ENCODE measurements at places on chromosomes 3 and 15.
A peak's percentile ranks its signal among the peaks of the same experiment; 100 is the strongest.

DNA sequence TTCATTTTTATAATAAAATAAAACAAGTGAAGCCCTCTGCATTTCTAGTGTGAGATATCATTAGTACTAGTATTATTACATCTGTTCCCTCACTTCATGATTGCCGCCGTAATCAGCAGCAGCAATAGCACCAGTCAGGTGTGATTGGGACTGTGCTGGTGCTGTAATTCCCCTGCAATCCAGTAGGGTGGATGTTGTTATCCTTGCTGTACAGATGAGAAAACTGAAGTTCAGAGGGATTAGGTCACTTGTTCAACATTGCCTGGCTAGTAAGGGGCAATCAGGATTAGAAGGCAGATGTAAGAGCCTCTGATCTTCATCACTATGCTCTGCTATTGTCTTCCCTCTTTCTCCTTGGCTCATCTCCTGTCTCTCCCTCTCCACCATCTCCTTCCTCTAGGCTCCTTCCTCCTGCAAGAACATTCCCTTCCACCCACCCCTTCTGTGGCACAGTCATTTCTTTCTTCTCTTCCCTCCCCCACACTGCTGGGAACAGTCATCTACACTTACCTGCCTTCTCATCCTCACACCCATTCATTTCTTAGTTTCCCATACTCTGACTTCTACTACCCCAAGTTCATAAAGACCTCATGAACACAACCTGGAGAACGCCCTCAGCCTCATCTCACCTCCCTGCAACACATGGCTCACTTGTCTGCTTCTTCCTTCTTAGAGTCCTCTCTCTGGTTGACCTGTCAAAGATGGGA, 29.7 kb downstream of the CRYGS start:
- DNase-seq = peak; percentile 20

GRCh38 chr3:122598556-122598955, 21.1 kb downstream of the PARP15 start:
- DNase-seq = no peak

DNA sequence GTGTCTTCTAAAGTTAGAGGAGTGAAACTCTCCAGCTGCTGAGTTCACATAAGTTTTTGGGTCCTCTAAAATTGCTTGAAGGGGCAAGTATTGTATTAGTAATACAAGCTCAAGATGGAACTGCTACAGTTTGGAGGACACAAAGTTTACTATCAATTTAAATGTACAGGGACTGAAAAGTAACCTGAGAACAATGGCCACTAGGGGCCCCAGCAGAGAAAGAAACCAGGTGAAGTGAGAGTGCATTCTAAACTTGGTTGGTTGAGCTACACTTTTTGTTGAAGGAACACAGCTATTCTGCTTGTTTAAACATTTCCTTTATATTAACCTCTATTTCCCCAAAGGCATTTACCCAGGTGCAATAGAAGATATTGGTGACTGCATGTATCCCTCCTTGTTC, 755.5 kb downstream of the GBE1 start:
- DNase-seq = no peak

GRCh38 chr3:42493798-42494151, 8.7 kb upstream of the VIPR1 start:
- DNase-seq = no peak

DNA sequence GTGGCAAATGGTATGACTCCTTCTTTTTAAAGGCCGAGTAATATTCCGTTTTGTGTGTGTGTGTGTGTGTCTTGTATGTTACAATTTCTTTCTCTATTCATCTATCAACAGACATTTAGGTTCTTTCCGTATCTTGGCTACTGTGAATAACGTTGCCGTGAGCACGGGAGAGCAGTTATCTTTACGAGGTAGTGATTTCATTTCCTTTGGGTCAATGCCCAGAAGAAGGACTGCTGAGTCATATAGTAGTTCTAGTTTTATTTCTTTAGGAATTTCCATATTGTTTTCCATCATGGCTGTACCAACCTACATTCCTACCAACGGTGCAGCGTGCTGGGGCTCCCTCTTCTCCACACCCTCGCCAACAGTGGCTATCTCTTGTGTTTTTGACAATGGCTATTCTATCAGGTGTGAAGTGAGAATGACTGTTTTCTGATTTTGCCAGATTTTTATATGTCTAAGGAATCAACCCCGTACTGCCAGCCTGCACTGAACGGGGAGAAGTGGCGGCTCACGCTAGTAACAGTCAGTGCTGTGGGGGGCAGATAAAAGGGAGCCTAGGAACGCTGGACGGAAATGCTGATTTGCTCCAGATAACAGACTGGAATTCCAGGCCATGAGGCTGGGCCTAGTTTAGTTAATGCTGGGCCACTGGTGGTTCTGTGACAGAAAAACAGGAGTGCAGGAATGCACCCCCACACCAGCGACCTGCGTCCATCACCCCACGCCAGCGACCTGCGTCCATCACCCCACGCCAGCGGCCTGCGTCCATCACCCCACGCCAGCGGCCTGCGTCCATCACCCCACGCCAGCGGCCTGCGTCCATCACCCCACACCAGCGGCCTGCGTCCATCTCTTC, 168.1 kb downstream of the XXYLT1 start:
- DNase-seq = no peak

GRCh38 chr3:175988401-175988800, 1129.3 kb downstream of the NAALADL2 start:
- DNase-seq = no peak

GRCh38 chr3:190041333-190042041, 79.2 kb downstream of the P3H2 start:
- no peak for DNase-seq

- no peak for DNase-seq
These were observed 30.4 kb downstream of the RORA start for GRCh38 chr15:61198722-61199121.

All from mucosa of descending colon (tissue), 3 donors.